ENCODE measurements at places on chromosomes 12 and 14.

DNA sequence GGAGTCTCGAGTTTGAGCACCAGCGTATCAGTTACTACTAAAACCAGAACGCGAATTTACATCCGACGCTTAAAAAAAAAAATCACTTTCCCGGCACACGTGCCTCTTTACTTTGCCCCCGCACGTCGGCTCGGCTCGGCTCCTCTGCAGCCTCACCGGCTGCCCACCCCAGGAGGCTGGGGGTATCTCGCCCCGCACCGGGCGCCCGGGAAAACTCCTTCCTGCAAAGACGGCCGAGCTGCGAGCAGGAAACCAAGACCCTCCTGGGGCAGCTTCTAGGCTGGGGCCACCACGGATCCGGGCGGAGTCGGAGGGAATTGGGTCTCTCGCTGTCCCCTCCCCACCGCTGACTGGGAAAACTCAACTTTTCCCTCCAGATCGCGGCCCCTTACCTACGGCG, 610 bp downstream of the VSIG10 start:
- no peak for DNase-seq

GRCh38 chr14:64696355-64696857, 7.8 kb upstream of the PLEKHG3 start:
- no peak for DNase-seq

DNA sequence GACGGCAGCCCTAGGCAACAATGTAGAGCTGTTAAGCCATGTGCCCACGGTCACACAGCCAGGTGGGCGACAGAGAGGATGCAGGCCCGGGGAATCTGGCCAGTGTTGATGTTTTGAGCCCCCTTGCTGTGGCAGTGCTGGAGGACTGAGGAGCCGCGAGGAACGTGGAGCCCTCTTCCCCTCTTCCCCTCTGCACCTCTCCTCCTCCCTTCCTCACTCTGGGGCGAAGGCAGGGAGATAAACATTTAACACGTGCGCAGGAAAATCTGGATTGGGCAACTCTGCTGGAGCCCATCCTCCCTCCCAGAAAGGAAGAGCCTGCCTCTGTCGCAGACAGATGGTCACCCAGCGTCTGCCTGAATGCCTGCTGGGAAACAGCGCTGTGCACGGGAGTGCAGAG, 376.8 kb downstream of the FUT8 start:
- no peak for DNase-seq

- no peak for DNase-seq
These were observed 129.3 kb upstream of the MAP1LC3B2 start for GRCh38 chr12:116429826-116430360.

- DNase-seq, result no peak
These were observed 624.9 kb upstream of the FOXG1 start for GRCh38 chr14:28141662-28142061.

DNA sequence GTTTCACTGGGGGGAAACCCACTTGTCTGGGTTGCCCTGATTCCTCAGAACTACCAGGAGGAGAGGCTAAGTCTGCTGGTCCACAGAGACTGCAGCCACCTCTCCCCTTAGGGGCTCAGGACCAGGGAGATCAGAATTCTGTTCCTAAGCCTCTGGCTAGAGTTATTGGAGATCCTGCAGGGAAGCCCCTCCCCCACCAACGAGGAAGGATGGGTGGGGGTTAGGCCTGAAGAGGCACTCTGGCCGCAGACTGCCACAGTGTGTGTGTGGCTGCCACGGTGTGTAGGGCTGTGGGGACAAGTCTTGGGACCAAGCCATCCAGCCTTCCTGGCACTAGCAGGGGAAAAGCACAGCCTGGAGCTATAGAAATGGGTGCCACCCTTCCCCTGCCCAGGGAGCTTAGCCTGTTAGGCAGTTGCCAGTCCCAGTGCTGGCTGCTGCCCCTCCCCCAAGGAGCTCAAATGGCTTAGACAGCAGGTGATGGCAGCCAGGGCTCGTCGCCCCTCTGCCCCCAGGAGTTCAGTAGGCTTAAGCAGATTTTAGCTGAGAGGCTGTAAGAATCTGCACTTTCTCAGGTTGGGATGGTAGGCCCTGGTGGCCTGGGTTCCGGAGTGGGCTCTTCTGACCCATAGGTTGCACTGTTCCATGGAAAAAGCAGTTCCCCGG, 107.7 kb downstream of the ERGIC2 start:
- DNase-seq, result no peak
